NCI-H2081 treated with DMSO at 0.1 percent for 48 hours (cell line): ENCODE measurements at places on chromosomes 6 and 20.

DNA sequence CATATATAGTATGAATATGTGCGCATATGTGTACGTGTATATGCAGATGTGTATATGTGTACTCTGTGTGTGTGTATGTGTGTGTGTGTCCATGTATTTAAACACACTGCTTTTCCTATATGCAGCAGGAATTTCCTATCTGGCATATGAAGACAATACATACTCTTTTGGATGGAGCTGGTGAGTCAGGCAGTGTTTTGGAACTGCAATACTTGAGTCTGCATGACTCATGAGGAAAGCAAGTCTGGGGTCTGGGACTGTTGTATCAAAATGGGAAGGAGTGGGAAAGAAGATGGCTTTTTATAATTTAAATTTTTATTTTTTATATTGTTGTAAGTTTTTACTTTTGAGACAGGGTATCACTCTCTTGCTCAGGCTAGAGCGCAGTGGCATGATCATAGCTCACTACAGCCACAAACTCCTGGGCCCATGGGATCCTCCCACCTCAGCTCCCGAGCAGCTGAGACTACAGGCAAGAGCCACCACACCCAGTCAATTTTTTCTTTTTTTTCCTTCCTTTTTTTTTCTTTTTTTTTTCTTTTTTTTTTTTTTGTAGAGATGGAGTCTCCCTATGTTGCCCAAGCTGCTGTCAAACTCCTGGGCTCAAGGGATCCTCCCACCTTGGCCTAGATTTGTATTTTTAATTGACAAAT, 72.2 kb downstream of the ATXN1 start:
- no peak for DNase-seq

GRCh38 chr20:64048402-64049044, 916 bp downstream of the SOX18 start:
- no peak for DNase-seq

DNA sequence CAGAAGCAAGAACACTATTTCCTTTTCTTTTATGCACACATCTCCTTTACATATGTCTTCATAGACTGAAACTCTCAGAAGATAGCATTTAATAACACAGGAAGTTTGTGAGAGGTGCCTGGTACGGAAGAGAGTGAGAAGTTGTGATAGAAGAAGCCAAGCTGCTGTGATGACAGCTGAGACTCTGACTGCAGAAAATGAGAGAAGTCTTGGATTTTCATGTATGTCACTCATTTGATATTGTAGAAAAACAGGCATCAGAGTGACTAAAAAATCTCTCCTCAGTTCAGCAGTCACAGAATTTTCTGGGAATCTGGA, 154.9 kb upstream of the BMP2 start:
- DNase-seq: no peak

DNA sequence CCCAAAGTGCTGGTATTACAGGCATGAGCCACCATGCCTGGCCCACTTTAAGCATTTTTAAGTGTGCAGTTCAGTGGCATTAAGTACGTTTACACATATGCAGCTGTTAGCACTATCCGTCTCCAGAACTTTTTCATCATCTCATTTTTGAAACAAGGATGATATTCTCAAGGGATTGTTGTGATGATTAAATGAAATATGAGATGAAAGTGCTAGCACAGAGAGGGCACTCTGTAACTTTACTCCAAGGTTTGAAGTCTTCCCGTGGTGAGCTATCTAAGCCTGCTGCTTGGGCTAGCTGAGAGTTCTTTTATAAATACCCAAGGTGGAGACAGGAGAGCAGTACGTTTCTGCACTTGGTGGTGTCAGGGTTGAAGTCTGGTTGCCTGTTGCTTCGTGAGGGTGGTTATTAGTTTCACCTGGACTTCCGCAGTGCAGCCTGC, 6.6 kb downstream of the TM9SF4 start:
- no peak for DNase-seq

DNA sequence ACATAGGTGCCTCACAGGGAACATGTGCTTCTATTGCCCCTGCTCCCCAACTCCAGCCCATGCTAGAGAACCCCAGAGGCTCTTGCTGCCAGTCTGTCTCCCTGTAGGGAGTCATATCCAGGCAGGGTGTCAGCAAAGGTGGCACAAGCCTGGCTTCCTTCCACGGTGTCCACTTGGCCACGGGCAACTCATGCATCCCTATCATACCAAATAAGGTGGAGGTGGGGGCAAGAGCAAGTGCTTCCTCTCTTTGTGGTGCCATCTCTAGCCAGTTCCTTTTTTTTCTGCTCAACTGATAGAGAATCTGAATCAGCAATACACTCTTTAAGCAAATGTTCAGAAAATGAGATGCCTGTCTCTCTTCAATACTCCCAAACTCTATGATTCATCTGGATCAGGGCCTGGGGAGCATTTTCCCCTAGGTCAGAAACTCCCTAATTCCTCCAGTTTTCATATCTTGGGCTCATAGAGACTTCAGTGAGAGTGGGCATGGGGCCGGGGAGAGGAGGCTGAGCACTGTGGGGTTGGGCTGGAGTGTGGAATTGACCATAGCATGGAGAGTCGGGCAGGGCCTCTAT, 105.1 kb upstream of the GPR6 start:
- no peak for DNase-seq

DNA sequence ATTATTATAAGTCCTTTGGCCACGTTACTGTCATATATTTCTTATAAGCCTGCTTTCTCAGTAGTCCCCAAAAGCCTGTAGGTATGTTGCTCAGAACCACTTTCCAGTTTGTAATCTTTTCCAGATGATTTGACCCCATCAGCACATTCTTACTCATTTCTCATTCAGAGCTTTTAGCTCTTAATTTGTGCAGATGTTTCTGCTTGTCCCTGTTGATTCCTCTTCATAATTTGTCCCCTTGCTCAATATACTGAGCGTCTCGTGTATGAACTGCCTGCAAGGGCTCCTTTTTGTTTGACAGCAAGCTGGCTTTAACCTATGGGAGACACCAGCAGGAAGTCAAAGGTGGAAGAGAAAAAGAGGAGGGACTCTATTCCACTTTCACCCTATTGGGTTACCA, 733.8 kb upstream of the GJE1 start:
- DNase-seq: no peak

DNA sequence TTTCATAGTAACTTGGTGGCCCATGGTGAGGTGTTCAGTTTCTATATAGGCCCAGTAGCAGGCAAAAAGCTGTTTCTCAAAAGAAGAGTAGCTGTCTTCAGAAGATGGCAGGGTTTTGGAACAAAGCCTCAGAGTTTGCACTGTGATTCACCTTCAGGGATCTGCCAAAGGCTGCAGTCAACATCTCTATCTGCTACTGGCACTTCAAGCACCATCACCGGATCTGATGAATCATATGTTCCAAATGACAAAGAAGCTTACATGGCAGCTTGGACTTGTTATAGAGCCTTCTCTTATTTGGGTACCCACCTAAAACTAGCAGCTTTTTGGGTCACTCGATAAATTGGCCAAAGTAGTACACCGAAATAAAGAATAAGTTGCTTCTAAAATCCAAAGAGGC, 39.5 kb downstream of the PKIB start:
- DNase-seq: no peak

- no peak for DNase-seq
Observed at GRCh38 chr6:105880030-105880492, 206.1 kb upstream of the PRDM1 start.

GRCh38 chr6:134400941-134401340, 83.0 kb upstream of the SGK1 start:
- DNase-seq: no peak

DNA sequence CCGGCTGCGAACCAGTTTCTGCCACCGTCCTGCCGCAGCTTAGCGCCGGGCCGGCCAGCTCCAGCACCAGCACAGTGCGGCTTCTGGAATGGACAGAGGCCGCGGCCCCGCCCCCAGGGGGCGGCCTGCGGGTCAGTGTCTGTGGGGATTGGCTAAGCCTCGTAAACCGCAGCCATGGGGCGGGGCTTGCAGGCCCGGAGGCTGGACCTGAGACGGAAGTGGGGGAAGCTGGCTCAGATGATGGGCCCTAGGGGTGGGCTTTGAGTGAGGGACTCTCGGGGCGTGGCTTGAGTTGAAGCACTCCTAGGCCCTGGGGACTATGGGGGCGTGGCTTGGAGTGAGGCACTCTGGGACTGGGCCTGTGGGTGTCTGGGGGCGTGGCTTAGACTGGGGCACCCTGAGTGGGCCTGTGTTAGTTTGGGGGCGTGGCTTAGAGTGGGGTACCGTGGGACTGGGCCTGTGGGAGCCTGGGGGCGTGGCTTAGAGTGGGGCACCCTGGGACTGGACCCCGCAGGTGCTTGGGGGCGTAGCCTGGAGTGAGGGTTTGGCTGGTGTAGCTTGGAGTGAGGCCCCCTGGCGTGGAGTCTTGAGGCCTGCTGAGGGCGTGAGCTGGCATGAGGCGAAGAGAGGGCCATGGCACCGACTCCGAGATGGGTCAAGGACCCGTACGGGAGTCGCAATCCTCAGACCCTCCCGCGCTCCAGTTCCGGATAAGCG, 6.6 kb downstream of the L3MBTL1 start:
- peak; percentile 69 for DNase-seq

GRCh38 chr6:117728626-117729025, 53.4 kb downstream of the NUS1 start:
- DNase-seq: no peak

- DNase-seq: no peak
Observed at GRCh38 chr20:50325651-50326050, 135.0 kb downstream of the CEBPB start.

DNA sequence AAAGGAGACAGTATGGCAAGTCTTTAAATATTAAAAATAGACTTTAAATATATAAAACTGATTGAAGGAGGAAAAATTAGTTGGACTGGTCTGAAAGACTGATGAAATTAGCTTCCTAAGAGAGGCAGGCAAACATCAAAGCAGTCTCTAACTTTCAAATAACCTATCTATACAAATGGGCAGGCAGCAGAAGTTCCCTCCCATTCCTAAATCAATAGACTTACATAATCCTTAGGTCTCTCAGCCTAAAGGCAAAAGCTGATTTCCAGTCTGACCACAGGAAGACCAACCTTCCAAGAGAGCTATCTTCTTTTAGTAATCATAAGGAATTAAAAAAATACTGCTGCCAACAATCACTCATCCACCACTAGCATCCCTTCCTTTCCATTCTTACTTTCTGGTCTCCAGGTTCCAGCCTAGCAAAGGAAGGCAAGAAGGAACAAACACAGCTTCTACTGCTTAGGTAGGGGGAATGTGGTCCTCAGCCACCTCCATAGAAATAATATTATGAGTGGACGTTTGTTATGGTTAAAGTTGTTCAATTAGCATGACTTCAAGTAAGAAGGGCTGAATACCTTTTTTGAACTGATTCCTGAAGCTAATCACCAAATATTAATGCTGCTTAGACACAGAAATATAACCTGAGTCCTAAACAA, 44.1 kb downstream of the SESN1 start:
- DNase-seq: no peak

DNA sequence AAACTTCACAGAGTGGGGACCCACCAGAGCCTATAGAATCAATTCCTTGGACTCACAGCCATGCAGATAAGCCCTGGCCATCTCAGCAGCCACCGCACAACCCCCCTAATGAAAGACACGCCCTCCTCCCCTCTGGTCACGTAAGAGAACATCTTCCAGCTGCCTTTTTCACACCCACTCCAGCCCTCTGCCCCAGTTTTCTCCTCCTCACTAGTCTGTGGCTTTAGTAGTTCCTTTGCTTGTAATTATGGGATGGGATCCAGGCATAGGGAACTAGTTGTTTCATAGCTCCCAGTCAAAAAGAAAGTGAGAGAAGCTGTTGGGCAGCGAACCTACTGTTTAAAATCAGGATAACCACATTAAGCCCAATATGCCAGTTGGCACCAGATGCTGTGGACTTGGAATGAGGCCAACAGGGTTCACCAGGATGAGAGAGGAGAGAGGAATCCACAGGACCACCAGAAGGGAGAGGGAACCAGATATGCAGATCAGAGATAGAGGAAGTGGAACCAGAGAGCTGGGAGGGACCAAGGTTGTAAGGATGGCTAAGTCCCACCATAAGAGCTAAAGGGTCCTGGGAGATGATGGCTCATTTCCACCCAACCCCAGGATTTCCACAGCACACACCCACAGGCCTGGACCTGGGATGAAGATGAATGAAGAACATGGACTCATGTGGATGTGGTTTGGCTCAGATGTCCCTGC, 9.0 kb upstream of the BTN3A1 start:
- no peak for DNase-seq

DNA sequence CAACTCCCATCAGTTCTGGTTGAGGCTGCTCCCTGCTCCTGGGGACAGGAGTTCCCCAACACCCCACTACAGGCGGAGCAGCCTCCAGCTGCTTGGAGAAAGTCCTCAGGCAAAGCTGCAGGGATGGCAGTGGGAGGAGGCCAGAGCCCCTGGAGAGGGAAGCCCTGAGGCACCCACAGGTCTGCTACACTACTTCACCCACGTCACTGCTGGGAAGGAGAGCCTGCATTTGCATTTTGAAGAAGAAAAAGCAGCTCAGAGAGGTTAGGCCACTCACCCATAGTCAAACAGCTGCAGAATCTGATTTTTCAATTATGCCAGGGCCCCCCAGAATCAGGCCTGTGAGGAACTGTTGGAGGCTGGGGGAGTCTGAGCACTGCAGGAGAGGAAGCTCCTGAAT, 17.2 kb downstream of the BFSP1 start:
- no peak for DNase-seq

DNA sequence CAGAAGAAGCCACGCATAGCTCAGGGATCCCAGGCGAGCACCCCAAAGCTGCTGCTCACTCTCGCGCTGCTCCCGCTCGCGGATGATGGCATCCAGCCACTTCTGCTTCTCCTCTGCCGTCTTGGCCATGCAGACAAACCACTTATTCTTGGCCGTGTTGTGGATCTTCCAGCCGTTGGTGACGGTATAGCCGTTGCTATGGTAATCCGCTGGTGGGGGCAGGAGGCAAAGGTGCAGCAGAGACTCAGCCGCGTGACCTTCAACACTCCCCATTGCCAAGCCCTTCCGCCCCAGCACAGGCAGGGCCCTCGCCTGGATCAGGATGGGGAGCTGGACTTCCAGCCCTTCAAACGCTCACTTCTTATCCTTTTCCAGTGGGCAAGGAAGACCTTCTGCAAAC, 136.9 kb downstream of the PREX1 start:
- DNase-seq: no peak

DNA sequence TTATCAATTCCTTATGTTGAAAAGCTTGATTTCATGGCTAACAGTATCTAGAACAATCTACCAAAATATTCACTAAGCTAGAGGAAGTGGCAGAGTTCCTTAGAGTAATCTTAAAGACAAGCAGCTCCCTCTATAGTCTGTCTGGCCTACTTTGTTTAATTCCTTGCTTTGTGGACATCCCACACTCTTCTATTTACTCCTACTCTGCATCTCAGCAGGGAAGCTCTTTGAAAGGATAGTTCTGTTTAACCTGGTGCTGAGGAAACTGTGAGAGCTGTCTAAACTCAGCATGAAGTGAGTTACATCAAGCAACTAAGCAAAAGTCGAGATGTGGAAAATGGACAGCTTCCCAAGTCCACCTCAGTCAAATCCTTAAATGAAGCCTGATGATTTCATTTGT, 4.3 kb downstream of the REV3L start:
- no peak for DNase-seq
